Spinal cord (tissue), 10 donors: ENCODE measurements at places on chromosomes 16 and 17.

DNA sequence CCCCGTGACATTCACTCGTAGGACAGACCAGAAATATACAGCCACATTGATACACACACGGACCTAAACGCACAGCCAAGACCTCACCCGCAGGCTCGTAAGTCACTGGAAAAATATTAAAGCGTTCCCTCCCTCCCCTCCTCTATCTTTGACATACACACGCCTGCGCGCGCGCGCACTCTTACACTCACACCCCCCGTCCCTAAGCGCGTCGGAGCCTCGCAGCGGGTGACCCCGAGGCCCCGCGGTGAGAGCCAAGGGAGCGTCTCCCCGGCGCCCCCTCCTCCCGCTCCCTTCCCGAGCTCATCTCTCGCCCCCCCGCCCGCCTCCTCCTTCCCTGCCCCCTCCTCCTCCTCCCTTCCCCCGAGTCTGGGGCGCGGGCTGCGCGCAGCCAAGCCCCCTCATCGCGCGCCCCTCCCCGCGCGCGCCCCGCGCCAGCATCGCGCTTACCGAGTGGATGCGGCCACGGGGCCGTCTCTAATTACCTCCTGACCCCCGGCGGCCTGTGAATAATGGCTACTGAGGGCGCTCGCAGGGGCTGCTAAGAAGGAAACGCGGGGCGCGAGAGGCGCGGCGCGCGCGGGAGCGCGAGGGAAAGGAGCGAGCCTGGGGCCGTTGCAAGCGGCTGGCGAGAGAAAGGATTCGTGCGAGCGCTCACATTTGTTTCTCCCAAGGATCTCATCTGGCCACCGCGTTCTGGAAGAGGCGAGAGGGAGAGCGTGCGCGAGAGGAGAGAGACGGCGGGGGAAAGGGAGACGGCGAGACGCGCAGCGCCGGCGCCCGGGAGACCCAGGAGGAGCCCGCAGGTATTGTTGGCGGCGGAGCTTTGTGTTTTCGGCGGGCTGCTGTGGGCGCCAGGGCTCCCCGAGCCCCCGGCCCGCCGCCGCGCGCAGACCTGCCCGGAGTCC, 42.4 kb downstream of the RAI1 start:
- DNase-seq = no peak

GRCh38 chr17:82048571-82048971, 3.0 kb downstream of the RFNG start:
- DNase-seq = no peak

- no peak for DNase-seq
Observed at GRCh38 chr17:65780111-65780510, 218.7 kb upstream of the AXIN2 start.

DNA sequence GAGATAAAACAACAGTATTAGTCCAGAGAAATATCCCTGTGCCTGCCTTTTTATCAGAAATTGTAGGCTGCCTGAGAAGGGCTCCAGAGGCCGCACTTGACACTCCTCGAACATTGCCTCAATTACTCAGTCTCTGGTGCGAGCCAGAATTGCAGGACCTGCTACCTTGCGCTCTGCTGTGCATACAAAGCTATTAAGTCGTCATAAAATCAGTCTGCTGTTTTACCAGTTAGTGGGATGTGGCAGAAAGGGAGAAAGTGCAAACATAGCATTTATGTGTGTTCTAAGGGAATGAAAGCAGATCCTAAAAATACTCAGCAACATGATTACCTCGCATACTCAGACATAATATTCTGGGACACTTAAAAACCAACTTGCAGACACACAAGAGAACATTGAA, 70.6 kb downstream of the TMC6 start:
- no peak for DNase-seq

DNA sequence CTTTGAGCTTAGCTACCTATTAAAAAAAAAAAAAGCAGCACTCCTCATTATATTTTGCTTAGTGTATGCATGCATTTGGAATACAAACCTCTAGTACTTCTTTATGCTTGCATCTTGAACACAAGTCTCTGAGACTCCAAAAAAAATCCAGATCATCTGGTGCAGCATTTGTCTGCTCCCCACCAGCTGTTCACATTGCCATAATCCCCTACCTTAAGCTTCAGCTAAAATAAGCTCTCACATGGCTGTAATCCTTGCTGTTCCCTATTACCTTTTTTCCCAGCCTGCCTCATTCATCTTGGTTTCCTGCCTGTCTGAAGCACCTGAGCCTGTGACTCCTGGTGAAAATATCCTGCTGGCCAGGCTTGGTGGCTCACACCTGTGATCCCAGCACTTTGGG, 7.5 kb upstream of the NFATC2IP start:
- DNase-seq = no peak

GRCh38 chr17:56481659-56482058, 111.8 kb upstream of the NOG start:
- no peak for DNase-seq

- DNase-seq = no peak
Observed at GRCh38 chr17:49748791-49749190, 15.1 kb downstream of the FAM117A start.

DNA sequence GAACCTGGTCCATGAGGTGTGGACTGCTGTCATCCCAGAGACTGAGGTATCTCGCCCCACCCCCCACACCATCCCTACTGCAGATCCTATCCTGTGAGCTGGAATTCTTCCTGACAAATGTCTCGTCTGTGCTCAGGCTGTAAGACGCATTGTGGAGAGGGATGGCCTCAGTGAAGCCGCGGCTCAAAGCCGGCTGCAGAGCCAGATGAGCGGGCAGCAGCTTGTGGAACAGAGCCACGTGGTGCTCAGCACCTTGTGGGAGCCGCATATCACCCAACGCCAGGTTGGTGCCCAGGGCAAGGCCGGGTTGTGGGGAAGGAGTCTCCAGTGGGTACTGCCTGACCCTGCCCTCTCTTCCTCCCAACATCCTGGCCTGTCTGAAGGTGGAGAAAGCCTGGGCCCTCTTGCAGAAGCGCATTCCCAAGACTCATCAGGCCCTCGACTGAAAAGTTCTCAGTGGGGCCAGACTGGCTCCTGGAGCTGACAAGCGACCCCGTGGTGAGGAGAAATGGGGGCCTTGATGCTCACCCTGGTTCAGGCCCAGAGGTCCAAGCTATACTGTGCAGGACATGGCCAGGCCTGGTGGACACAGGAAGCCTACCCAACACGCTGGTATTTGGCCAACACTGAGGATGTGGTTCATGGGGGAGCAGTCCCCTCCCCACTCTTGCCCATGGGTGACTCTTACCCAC, 1.2 kb upstream of the MLX start:
- no peak for DNase-seq
